ENCODE measurements at places on chromosomes 1 and 21.

GRCh38 chr1:225508538-225509375, 80.9 kb upstream of the LBR start:
- DNase-seq: peak; percentile 77

DNA sequence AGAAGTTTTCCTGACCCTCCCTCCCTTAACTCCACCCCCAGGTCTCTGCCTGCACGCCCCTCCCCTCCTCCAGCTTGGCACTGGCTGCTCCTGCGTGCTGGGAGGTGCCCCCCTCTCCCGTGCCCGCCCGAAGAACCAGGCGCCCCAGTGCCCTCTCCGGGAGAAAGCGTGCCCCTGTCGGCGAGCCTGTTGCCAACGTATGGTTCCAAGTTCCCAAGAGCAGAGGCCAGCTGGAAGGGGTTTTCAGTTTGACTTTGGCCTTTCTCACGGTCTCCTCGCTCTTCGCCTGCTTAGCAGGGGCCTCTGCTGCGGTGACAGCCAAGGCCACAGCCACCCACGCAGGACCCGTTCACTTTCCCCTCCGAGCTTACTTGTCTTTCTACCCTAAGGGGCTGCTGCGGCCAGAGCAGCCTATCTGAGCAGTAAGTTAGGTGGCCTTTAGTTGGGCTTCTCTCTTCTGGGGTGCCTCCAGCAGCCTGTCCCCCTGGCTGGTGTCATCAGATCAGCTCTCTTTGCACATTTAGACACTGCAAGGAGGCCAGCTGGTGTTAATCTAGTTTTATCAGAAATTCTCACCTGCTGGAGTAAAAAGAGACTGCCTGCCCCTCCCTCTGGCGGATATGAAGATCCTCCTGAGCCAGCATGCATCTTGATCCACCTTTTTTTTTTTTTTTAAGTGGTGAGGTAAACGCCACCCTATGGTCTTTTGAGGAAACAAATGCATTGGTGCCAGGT, 1.5 kb downstream of the STUM start:
- DNase-seq: no peak

DNA sequence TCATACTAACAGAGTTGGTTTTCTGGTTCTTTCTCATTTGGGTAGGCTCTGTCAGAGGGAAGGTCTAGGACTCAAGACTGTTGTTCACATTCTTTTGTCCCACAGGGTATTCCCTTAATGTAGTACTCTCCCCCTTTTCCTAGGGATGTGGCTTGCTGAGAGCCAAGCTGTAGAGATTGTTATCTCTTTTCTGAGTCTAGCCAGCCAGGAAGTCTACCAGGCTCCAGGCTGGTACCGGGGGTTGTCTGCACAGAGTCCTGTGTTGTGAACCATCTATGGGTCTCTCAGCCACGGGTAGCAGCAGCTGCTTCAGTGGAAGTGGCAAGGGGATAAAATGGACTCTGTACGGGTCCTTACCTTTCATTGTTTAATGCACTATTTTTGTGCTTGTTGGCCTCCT, 226.4 kb downstream of the LBR start:
- no peak for DNase-seq

- peak; percentile 87 for DNase-seq
Measured at GRCh38 chr1:42966688-42967612, 8.3 kb upstream of the SLC2A1 start.

- no peak for DNase-seq
Measured at GRCh38 chr1:187460093-187460492, 631.3 kb downstream of the PLA2G4A start.

DNA sequence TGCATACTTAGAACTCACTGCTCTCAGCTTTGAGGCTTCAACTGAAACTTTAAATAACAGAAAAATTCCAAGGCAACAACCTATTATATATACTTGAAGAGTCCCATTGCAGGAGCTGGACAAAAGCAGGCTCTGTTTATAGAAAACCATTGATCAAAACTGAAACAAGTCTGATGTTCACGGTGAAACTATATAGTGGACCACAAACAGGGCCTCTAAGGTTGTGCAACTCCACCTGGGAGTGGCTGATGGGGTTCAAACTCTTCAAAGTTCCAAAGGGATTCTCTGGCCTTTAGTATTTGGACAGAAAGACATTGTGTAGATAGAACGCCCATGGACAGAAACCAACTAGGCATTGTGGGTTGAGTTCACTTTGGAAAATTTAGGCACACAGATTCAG, 140.3 kb downstream of the ZC3H11B start:
- no peak for DNase-seq

DNA sequence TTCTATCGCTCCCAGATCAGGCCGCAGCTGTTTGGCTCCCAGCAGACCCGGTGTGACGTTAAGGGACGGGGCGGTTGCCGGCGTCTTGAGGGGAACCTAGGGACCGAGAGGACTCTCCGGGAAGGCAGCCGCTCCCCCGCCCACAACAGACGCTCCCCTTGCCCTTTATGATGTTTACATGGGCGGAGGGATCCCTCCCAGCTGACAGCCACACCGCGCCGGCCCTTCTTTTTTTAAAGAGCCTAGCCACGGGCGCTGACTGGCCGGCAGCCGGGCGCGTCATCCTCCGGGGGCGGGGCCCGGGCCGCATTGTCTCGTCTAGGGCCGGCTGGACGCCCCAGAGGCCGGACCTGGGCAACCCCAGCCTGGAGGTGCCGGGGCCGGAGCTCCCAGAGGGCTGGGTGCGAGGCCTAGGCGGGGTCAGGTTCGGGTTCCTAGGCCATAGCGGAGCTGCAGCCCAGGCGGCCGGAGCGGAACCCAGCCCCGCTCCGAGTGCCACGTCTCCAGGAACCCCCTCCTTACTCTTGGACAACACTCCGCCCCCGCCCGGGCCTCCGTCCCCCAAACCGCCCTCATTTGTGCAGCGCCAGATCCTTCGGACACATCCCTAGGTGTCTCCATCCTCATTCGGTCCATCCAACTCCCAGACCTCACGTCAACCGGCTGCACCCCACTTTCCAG, at the start of gene PCAT6:
TSS of gene PCAT6 (plus strand) at position 340 of the 681 bp plus-strand sequence.
- peak; percentile 93 for DNase-seq

DNA sequence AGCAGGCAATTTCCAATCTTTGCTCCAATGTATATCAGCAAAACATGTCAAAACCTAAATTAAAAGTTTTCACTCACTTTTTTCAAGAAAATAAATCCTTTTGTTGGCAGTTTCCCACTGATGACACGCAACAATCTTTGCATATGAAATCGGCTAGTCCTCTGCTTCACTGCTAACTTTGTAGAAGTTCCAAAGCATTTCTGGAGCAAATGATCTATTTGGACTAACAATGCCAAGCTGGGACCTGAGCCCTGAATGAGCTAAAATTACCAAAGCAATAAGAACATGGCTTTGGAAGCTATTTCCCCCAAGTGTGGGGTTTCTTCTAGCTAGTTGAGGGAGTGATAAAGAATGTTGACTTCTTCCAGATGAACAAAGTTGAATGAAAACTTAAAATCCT, 5.1 kb downstream of the BEND5 start:
- DNase-seq: no peak

DNA sequence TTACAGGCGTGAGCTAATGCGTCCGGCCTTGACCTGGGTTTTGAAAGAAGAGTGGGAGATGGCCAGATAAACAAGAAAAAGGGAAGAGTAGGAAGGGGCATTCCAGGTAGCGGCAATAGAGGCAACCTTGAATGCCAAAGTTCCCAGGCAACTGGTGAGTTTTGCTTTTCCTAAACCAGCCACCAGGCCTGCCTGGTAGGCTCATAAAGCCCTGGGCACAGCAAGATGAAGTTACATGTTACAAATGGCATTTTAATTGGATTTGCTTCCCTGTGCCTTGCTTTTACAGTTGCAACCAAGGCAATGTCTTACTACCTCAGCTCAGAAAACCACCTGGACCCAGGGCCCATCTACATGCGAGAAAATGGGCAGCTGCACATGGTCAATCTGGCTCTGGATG, 5.5 kb downstream of the LRRC42 start:
- DNase-seq: no peak

GRCh38 chr1:2346691-2347408, 44.5 kb downstream of the MORN1 start:
- DNase-seq: no peak

GRCh38 chr1:212257157-212257556, 28.1 kb upstream of the PPP2R5A start:
- no peak for DNase-seq

DNA sequence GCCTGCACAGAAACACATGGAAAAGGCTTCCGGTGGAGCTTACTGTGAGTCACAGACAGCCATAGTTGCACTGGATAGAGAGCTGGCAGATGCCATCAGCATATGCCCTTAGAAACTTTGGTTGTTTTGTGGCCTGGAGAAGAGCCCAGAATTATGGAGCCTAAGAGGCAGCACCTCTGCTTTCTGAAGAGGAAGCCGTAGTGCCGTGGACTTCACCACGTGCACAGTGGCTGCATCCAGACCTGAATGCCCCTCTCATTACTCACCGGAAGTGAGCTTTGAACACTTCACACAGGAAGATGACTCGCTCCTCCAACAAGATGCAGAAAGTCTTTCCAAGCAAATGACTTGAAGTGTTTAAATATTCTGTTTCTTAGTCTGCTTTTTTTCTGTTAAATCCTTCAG, 28.4 kb downstream of the JUN start:
- peak; percentile 42 for DNase-seq

DNA sequence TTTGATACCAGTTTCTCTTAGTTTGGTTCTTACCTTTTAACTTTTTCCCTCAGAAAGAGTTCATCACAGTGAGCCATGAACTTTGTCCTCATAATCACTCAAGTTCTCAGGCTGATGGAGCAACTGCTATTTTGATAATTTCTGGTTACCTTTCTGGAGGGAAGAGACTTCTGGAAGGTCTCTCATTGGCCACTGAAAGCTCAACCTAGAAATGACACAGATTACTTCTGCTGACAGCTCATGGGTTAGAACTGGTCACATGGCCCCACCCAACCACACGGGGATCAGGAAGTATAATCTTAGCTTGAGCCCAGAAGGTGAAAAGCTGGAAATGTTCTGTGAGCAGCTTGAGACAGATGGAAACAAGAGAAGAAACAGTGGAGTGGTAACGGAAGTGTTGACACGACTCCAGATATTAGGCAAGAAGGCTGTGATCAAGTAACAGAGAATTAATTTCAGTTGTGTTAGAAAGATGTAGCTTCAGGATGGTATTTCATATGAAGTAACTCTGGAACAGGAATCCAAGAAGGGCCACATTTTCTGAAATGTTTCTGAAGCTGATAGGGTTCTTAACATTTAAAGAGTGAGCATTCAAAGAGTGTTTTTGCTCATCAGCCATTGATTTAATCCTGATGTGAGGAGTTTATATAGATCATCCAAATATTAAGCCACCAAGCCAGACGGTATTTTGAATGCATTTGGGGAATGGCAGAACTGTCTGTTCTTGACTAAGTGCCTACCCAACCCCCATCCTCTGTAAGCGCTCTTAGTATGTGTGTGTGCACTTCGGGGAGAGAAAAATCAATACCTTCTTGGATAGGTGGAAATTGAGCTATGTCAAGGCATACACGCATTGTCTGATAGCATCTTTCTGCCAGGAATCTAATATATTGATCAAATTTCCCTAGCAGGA, 21.9 kb upstream of the XPR1 start:
- DNase-seq: no peak

- peak; percentile 21 for DNase-seq
Measured at GRCh38 chr1:155329980-155330598, 9.4 kb downstream of the RUSC1 start.

DNA sequence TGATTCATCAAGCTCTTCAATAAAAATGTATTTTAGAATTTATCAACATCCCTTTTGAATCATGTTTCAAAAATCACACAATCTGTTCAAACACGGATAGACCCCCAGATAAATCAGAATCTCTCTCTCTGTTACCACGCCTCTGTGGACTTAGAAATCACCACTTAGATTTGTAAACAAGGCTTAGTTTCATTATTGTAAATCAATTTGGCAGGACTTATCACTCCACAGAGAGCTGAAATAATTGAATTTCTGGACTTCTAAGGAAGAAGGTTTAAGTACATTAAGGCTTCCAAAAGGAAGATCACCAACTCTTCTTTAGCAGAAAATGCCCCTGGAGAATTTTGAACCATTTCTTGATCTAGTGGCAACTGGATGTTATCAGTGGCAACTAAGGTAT, 100.4 kb downstream of the APP start:
- no peak for DNase-seq

GRCh38 chr1:236351875-236352573, 42.1 kb upstream of the EDARADD start:
- DNase-seq: no peak

GRCh38 chr1:15260418-15261154, 13.6 kb downstream of the FHAD1 start:
- no peak for DNase-seq

DNA sequence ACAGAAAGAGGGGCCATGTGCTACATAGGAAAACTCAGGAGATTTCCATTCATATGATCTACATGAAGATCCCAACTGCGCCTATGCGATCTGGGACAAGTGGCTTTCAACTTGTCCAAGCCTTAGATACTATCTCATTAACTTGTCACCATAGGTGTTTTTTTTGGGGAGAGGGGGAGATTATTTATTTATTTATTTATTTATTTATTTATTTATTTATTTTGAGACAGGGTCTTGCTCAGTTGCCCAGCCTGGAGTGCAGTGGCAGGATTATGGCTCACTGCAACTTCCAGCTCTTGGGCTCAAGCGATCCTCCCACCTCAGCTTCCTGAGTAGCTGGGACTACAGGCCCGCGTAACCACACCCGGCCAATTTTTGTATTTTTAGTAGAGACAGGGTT, 11.3 kb downstream of the FABP3 start:
- no peak for DNase-seq

- no peak for DNase-seq
Measured at GRCh38 chr1:14160781-14161180, 437.7 kb upstream of the KAZN start.

DNA sequence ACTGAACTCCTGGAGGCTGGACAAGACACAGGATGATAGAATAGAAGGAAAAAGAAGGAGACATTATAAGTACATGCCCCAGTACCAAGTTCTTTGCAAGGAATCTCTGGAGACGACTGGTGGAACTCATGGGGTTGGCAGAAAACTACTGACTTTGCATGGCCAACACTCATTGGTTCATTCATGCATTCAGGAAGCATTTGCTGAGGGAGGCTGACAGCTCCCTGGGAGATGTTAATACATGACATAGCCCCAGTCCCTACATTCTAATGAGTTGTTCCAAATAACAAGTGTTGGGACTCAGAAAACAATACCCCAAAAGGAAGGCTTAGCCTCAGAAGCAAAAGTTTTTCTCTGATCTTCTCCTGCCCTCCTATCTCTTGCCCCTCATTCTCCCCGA, 172.8 kb upstream of the IRF2BP2 start:
- DNase-seq: no peak

GRCh38 chr1:33984906-33985565, 121.2 kb downstream of the HMGB4 start:
- DNase-seq: no peak

- no peak for DNase-seq
Measured at GRCh38 chr1:240808381-240808780, 196.4 kb upstream of the GREM2 start.

- no peak for DNase-seq
Measured at GRCh38 chr1:24596401-24596880, 40.6 kb downstream of the NCMAP start.

DNA sequence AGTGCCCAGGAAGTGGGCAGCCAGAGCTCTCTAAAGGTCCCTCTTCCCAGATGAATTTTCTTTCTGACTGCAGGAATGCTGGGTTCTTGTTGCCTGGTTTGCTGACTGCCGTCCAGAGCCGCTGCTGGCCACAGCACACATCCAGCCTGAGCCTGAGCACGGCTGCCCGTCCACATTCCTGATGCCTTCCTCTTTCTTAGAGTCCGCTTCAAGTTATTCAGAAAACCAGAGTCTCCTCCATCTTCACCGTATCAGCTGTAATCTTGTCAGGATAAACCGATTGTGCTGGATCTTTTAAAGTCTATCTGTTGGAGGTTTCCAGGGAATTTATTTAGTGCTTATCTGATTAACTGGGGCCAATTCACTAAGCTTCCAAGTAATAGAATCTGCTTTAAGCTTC, 84.8 kb upstream of the BCAR3 start:
- DNase-seq: no peak

Measured in NCI-H2107 (cell line).